ENCODE measurements at places on chromosomes 5 and 9.

- no peak for DNase-seq
Measured at GRCh38 chr5:82590112-82590511, 312.0 kb upstream of the RPS23 start.

DNA sequence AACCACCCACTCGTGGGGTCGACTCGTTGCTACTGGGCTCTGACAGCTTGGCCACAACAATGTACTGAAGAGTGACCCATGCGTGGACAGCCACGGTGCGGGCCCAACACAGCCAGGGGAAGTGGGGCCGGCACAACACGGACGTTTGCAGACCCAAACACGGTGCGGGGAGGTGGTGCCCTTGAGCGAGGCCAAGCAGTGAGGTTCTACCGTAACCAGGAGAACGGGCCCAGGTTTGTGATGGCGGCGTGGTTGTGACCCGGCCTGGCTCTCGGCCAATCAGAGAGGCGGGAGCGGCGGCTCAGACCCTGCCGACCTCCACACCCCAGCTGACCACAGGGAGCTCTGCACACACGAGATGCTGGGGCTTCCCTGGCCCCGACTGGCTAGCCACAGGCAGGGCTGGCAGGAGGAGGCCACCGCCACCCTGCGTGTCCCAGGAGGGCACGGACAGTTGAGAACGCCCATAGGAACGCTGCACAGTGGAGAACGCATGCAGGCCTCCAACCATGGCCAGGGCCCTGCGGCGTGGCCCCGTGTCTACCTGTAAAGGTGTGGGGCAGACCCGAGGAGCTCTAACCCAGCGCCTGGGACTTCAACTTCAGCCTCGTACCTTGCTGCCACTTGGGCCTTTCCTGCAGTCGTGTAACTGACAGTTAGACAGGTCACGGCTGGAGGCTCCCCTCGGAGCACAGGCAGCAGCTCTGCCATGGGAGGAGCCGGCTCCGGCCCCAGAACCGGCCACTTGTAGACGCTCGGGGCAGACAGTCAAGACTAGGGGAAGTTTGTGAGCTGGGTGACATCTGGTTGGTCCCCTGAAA, 13.7 kb downstream of the BRD3 start:
- no peak for DNase-seq

GRCh38 chr5:101390151-101390908, 487.2 kb upstream of the ST8SIA4 start:
- peak; percentile 93 for DNase-seq

GRCh38 chr5:151051066-151051930, 29.5 kb downstream of the TNIP1 start:
- peak; percentile 91 for DNase-seq

DNA sequence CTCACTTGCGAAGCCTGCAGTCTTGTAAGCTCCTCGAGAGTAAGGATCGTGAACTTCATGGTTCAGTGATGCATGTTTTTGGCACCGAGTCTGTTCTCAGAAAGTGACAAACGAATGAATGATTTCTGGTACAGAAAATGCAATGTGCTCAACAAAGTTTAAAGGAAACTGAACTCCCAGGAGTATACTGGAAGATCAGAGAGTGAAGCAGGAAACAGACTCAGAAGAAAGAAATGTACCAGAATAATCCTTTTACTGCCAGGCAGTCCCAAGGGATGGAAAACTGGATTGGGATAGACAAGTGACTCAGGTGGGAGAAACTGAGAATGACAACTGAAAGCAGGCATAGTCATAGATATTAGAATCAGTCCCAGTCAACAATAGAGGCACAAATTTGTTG, 420.6 kb downstream of the CTNND2 start:
- no peak for DNase-seq

DNA sequence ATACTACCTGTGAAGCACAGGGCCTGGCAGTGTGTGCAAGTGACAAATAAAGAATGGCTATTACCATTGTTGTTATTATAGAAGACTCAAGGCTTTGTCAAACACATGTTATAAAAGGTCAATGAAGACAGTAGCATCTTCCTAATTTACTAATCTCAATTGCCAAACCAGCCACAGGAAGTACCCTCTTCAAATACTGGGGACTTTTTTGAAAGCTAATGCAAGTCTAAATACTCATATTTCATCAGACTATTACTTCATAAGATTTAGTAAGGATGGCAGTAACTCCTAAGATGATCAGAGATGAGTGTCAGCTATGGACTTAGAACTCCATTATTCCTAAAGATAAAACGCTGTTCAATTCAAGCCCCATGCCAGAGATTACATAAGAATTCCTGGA, 43.0 kb downstream of the GNAQ start:
- no peak for DNase-seq

DNA sequence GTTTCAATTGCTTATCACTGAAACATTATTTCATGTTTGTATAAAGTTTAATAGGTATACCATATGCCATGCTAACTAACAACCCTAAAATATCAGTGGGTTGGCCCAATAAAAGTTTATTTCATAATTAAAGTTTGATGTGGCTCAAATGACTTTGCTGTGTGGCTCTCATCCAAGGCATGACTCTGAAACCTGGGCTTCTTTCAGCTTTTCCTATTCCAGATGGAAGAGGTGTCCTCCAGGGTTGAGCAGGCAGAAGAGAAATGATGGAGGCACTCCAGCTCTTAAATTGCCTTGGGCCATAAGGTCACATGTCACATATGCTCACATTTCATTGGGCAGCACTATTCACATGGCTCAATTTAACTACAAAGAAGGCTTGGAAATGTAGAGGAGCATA, 101.9 kb downstream of the MACIR start:
- DNase-seq, result no peak

DNA sequence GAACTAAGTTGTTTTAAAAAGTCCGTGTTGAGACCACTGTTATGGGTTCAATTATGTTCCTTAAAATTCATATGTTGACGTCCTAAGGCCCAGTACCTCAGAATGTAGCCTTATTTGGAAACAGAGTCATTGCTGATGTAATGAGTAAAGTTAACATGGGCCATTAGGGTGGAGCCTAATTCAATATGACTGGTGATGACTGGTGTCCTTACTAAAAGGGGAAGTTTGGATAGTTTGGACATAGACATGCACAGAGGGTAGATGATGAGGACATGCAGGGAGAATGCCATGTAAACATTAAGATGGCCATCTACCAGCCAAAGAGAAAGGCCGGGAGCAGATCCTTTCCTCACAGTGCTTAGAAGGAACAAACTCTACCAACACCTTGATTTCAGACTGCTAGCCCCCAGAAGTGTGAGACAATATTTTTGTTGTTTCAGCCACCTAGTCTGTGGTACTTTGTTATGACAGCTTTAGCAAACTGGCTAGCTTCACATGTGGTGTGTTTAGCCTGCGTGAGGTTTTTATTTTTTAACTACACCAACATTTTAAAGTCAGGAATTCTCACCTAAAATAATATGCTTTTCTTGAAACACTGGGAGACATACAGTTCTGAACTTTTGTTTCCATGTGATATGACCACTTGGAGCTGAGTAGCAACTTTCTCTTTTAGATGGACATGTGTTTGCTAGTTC, 135.3 kb downstream of the YIPF5 start:
- no peak for DNase-seq

DNA sequence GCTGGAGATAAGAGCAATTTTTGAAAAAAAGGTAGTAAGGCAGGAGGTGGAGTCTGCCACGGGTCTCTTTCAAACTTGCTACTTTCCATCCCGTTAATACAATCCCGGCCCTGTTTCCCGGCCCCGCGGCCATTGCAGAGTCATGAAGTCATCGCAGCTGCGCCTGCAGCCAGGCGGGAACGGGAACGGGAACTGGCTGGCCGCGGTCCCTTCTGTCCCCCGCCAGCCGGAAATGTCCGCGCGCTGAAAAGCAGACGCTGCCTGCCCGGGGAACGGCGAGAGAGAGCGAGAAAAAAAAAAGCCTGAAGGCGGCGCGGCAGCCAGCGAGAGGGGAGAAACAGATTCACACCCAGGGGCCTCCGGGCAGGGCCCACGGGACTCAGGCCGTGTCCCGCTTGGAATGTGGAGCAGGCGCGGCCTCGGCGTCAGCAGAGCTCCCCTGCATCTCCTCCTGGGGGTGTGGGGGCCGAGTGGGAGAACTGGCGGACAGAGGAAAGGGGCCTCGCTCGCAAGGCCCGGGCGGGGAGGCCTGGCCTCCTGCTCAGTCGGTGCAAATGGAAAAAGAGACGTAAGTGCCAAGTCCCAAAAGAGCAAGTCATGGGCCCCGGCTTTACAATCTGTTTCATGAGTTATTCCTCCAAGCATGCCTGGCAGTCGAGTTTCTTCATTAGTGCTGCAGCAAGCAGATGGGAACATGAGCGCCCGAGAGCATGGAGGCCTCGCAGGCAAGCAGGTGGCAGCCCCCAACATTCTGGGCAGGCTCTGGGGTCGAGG, 201.2 kb upstream of the GAS1 start:
- DNase-seq, result peak; percentile 92

DNA sequence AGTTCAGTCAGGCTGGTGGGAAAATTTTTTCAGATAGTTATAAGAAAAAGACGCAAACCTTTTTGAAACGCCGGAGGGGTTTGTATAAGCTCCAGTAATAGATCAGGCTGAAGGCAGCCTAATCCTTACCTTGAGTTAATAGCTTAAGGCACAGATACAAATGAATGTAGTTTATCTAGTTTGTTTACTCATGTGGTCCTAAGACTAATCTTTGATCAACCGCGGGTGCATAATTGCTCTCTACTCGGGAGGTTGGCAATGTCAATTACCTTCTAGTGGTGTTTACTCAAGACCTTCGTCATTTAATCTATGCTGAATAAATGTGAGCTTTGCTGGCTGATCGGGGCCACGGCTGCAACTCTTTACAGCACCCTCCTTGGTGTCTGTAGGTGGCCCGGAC, 665 bp upstream of the INSL4 start:
- DNase-seq, result peak; percentile 1

DNA sequence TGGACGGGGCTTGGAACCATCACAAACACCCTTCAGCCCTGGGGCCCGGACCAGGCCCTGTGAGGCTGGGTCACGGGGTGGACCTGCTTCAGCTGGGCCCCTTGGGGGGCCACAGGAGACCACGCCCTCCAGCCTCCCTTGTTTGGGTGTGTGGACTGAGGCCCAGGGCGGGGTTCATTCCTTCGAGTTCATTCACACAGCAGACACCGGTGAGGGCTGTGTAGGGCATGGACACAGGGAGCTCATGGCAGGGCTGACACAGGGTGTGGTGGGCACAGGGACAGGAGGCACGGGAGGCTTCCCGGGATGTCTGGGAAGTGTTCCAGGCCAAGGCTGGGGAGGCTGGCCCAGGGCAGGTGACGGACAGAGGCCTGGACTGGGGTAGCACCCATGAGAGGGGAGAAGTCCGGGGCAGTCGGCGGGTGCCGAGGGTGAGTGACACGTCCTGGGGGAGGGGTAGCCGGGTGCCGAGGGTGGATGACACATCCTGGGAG, 8.9 kb downstream of the DNLZ start:
- no peak for DNase-seq

DNA sequence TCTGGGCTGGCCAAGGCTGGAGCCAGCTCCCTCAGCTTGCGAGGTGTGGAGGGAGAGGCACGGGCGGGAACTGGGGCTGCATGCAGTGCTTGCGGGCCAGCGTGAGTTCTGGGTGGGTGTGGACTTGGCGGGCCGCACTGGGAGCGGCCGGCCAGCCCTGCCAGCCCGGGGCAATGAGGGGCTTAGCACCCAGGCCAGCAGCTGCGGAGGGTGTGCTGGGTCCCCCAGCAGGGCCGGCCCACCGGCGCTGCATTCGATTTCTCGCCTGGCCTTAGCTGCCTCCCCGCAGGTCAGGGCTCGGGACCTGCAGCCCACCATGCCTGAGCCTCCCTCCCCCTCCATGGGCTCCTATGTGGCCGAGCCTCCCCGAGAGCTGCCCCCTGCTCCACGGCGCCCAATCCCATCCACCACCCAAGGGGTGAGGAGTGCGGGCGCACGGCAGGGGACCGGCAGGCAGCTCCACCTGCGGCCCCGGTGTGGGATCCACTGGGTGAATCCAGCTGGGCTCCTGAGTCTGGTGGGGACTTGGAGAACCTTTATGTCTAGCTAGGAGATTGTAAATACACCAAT, 302.6 kb upstream of the ADAMTS16 start:
- no peak for DNase-seq

GRCh38 chr9:35227284-35227683, 65.5 kb downstream of the UNC13B start:
- DNase-seq, result no peak

DNA sequence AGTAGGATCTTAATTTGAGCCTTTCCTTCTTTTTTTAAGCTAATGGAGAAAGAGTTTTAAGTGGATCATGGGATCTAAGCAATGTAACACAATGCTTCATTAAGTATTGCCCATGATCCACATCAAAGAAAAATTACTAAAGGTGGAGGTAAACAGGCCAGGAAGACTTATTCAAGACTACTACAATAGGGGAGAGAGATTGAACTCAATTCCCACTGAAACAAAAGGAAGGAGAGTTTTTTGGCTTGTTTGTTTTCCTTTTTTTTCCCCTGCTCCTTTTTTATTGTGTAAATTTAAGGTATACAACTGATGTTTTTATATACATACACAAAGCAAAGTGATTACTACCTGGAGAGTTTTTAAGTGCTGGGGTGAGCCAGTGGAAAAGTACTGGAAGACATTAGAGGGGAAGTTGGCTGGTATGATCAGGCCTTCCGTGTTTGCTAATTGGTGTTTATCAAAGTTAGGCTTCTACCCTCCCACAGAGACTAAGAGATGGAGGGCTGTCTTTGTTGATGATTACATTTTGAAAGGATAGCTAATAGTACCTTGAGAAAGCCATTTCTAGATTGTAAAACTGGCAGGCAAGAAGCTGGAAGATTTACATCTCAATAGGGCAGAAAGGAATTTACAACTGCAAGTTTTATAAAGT, 262.7 kb downstream of the CHSY3 start:
- DNase-seq, result peak; percentile 42

DNA sequence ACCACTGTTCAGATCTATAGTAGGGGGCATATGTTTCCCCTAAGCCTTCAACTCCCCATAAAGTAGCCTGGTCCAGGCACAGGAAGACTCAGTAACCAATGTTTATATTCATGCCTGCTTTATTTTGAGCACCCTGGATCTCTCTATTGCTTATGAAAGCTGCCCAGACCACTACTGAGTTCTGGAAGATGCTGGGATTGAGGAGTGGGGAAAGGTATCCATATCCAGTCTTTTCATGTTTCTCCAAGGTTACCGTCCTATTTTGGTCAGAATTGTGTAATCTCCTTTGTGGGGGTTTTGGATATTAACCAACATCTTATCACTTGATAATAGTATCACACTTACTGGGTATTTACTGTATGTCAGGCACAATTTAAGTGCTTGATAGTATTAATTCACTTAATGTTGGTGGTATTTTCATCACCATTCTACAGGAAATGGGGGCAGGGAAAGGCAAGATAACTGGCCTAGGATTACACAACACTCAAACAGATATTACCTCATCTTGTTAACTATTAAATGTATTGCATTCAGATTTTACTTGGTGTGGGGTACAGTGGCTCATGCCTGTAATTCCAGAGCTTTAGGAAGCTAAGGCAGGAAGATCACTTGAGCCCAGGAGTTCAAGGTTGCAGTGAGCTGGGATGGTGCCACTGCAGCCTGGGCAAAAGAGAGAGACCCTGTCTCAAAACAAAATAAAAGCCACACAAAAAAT, 36.3 kb downstream of the RUSC2 start:
- no peak for DNase-seq
